ENCODE measurements at places on chromosomes 6 and 20.

- no peak for DNase-seq
Observed at GRCh38 chr6:16157909-16158308, 29.0 kb downstream of the MYLIP start.

GRCh38 chr6:23339268-23339667 lies 769.9 kb downstream of the HDGFL1 start:
- DNase-seq, result no peak

DNA sequence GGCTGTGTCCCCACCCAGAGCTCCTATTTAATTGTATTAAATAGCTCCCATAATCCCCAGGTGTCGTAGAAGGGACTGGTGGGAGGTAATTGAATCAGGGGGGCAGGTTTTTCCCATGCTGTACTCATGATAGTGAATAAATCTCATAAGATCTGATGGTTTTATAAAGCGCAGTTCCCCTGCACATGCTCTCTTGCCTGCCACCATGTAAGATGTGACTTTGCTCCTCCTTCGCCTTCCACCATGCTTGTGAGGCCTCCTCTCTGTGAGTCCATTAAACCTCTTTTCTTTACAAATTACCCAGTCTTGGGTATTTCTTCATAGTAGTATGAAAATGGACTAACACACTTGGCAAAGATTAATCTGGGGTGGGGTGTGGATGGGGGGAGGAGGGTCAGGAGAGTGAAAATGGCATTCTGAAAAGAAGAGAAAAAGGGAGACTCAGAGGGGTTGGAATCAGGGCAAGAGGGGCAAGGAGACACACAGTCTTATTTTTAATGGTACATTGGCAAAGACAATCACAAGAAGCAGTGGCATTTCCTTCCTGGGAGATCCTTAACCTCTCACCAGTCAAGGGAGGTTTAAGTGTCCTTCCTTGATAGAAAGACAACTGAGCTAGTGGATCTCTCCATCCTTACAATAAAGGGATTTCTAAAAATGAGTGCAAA lies 37.5 kb upstream of the NOX3 start:
- DNase-seq, result no peak

DNA sequence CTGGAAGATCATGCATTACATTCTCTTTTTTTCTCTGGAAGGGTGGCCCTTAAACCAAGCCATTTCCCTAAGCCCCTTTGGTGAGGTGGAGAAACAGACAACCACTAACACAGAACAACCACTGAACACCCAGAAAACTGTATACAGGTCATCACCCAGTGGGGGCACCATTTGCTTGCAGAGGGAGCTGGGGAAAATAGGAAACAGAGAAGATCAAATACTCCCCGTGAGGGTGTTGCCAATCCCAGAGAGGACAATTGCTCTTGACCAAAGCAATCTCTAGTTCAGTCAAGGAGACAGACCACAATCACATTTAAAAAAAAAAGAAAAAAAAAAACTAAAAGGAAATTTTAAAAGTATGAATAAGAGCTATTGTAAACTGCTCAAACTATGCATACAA lies 865 bp upstream of the DAAM2 start:
- no peak for DNase-seq

DNA sequence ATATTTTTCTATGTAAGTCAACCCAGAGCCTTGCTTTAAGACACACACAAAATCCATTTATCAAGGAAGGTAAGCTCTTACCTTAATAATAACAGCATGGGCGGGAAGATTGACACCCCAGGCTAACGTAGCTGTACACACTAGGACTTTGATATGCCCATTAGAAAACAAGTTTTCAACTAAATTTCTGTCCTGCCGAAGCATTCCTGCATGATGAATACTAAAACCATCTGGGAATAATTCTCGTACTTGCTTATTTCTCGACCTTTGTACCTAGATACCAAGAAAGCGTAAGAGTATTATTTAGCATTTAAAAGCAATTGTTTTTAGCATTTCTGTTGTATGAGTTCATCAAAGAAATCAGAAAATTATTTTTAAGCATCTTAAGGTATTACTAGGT lies 197.5 kb upstream of the SIM1 start:
- no peak for DNase-seq

Measured in GM04504 (cell line).